WERI-Rb-1 (cell line): ENCODE measurements at places on chromosomes 4 and X.

DNA sequence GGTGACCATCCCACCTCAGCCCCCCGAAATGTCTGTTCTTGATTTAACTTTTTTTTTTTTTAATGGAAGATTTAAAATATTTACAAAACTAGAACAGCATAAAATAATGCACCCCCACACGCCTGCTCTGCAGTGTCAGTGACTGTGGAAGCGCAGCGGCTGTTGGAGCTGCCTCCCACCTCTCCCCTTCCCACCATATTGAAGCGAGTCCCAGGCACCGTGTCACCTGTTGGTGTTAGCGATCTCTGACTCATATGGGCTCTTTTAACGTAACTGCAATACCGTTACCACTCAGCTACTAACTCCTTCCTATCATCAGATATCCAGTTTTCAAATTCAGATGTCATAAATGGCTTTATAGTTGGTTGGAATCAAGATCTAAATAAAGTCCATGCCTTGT lies 17.1 kb upstream of the TADA2B start:
- DNase-seq = no peak

- no peak for DNase-seq
Observed at GRCh38 chr4:2136726-2137125, 77.6 kb downstream of the NAT8L start.

GRCh38 chrX:19639056-19639455 lies 123.7 kb upstream of the MAP3K15 start:
- DNase-seq = no peak

- DNase-seq = no peak
Observed at GRCh38 chr4:110296892-110297291, 98.5 kb upstream of the ELOVL6 start.

- no peak for DNase-seq
Observed at GRCh38 chr4:41379230-41379629, 122.5 kb downstream of the UCHL1 start.

DNA sequence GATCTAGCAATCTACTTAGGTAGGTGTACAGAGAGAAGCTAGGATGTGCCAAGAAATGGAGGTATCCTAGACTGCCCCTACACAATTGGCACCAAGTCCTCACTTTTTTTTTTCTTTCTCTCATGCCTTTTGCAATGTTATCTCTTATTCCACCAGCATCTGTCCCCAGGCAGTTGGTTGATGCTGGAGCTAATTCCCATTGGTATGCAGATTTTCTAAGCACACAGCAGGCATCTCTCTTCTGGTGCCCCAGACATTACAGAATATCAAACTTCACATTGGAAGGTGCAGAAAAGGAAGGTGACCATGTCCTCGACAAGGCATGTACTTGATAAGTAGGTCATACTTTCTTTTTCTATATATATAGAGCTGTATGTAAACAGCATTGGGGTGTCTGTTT lies 21.6 kb downstream of the LUZP4 start:
- DNase-seq = no peak

DNA sequence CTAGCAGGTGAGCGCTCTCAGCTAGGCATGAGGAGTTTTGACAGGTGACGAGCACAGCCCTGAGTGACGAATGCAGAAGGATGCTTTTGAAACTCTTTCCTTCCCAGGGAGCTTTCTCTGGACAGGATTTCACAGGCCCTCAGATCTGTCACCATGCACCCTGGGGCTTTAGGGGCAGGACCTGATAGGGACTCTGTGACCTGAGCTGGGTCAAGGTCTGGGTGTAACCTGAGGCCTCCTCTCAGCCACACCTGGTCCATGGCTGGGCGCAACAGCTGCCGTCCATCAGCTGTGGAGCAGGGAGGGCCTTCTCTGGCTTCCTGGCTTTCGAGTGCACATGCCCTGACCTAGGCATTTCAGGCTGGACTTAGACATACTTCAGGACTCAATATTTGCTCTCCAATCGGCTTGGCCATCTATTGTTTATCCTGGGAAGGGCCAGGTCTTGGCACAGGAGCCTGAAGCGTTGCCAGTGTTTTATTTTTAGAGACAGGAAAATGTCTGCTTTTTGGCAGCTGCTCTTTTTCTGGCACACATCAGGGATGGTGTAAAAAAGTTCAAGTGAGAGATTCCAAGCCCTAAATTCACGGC lies 56.4 kb downstream of the C4orf51 start:
- no peak for DNase-seq

DNA sequence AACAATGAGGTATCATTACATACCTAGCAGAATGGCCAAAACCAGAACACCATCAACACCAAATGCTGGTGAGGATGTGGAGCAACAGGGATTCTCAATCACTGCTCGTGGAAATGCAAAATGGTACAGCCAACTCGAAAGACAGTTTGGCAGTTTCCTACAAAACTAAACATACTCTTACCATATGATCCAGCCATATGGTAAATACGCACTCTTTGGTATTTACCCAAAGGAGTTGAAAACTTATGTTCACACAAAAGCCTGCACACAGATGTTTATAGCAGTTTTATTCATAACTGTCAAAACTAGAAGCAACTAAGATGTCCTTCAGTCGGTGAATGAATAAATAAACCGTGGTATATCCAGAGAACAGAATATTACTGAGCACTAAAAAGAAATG lies 7.8 kb downstream of the CASP3 start:
- no peak for DNase-seq

DNA sequence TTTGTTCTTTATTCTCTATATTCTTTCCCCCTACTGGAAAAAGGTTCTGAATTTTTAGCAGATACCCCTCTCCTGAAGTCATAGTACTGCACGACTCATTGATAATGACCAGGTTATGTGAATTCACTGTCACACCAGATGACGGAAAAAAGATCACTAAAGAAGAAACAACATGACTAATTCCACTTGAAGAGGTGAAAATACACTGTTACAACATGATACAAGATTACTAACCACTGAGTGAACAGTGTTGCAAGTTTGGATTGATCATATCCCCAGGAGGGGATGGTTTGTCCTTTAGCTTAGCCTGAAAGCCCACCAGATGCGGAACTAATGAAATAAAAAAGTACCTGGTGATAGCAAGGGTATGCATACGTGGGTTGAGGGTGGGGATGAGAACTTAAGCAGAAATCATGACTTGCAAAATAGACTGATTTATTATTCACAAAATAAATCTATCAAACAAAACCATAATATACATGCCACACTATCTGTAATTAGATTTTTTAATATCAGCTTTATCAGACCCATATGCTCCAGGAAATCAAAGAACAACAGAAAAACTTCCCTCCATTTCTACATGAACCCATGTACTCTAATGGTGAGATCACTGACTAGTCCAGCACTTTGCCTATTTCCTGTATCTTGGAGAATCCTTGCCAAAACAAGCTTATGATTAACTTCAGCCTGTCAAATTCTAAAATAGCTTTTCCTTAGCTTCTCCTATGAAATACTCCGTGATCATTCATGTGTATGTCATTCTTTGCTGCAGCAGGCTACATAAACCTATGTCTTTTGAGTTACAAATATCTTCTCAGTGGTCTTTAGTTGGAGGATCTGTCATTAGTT lies 257.4 kb upstream of the AGA start:
- DNase-seq = no peak

DNA sequence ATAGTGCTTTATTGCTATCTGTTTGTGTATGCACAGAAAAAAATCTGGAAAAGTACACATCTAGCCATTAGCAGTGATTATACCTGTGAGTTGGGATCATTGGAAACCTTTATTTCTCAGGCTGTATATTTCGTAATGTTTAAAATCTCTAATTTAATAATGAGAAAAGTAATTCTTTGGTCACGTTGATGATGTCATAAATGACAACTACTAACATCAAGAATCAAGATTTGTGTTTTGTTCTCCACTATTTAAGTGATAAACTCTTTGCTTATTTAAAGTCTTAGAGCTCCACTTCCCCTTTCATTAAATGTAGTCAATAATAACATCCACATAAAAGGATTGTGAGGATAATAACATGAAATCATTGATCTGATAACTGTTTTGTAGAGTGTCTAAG lies 126.2 kb downstream of the TMA16 start:
- DNase-seq = no peak

- no peak for DNase-seq
Observed at GRCh38 chr4:135724421-135724820, 1522.8 kb upstream of the PABPC4L start.

DNA sequence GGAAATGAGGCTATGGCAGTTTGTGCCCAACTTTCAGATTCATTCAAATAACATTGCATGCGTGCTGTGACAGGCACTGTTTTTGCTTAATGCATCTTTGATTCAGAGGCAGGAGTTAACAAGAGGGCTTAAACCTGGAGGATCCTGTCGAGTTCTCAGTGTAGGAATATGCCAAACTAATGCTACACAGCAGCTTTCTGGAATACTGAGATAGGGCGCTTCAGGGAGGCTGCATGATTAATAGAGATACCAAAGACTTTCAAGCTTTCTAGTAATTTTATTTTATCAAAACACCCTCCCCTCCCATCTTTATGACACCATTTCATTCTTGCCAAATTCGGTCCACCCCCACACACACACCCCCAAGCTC lies 636 bp upstream of the TIMM8A start:
- no peak for DNase-seq

DNA sequence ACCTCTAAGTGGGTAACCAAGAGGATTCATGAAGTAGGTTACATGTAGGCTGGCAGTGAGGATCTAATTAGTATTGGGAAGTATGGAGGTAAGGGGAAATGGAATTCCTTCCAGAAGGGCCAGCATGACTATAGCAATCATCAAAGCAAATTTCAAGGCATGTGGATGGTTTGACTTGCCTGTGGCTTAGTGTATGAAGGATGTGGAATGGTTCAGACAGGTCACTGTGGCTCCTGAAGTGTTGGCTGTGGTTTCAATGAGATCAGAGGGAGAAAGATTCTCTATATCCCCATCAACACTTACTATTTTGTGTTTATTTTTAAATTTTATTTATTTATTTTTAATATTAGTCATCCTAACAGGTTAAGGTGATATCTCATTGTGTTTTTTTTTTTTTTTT lies 121.6 kb upstream of the TBC1D9 start:
- DNase-seq = no peak

- DNase-seq = no peak
Observed at GRCh38 chrX:113512700-113513395, 672.2 kb upstream of the AMOT start.

GRCh38 chr4:26731351-26732035 lies 129.1 kb upstream of the STIM2 start:
- DNase-seq = no peak

- DNase-seq = no peak
Observed at GRCh38 chrX:30275498-30275897, 28.6 kb downstream of the MAGEB1 start.

DNA sequence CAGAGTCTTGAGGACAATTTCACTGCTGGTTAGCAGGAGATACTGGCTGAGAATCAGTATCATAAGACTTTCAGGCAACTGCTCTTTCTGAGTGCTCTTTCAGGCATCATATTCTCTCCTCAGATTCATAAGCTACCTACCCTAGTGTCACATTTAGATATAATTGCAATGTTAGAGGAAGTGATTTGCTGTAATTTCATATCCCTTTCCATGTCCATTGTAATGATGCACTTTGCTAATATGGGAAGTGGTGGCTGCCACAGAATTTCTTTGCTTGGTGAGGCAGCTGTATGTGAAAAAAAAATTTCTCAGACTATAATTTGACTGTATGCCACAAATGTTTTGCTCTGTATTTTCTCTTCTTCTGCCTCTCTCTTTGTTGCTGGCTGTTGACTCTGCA lies 63.3 kb downstream of the DOCK11 start:
- DNase-seq = no peak

GRCh38 chr4:110613745-110614144 lies 9.1 kb downstream of the PITX2 start:
- DNase-seq = no peak

DNA sequence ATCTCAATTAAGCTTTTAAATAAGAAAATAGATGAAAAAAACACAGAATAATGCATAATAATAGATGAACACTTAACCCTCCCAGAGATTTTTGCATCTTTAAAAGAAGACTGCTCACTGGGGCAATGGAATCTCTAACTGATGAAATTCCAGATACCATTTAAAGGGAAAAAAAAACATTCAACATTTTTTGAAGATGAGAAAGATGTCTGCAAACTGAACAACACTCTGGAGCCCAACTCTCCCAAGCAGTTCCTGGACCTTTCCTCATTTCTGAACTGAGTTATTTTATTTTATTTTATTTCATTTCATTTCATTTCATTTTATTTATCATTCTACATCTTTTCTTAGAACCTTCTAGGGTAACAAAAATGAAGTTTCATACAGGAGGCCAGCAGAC lies 90.7 kb downstream of the CORIN start:
- DNase-seq = no peak

DNA sequence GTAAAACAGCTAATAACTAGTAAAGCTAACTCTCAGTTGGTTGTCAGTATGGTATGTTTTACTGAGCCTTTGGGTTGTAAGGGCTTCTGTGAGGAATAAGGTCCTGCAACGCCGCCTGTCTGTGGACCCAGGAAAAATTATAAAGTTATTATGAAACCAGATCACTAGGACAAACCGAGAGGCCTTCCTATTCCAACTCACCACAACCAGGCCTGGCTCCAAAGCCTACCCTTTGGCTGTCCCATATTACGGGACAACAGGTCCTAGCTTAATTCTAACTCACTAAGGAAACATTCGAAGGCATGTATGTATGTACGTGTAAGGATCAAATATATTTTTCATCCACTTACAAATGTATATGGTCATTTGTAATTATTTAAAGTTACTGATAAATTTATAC lies 1.4 kb downstream of the ANKRD17 start:
- peak; percentile 74 for DNase-seq

DNA sequence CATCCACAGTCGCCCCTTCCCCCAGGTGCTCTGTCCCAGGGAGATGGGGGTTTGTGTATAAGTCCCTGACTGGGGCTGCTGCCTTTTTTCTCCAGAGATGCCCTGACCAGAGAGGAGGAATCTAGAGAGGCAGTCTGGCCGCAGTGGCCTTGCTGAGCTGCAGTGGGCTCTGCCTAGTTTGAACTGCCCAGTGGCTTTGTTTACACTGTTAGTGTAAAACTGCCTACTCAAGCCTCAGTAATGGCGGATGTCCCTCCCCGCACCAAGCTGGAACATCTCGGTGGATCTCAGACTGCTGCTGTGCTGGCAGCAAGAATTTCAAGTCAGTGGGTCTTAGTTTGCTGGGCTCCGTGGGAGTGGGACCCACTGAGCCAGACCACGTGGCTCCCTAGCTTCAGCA lies 102.6 kb upstream of the GIMD1 start:
- no peak for DNase-seq

GRCh38 chr4:151806511-151806927 lies 45.7 kb upstream of the GATB start:
- DNase-seq = no peak

DNA sequence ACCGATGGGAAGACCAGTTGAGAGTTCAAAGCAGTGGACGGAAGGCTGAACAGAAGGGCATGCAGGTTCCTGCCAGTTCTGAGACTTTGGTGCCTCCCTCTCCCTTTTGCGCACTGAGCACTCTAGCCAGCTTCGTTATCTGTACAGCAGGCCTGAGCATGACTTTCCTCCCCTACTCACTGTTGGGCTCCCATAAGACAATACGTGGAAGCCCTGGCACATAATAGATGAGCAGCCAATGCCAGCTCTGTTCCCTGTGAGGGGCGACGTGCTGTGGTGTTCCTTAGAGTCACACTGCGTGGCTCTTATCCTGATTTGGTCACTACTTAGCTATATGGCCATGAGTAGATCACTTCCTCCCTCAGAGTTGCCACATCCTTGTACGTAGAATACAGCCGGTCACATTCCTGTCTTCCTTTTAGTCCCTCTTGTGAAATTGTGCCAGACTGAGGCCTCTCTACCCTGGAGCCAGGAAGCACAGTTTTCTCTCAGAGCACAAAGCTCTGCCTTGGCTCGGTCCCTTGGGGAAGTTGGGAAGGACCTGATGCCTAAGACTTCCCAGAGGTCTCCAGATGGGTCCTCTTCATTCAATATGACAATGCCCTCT lies 160.4 kb upstream of the MAMLD1 start:
- DNase-seq = no peak
